ENCODE measurements at places on chromosomes 1 and 21.

DNA sequence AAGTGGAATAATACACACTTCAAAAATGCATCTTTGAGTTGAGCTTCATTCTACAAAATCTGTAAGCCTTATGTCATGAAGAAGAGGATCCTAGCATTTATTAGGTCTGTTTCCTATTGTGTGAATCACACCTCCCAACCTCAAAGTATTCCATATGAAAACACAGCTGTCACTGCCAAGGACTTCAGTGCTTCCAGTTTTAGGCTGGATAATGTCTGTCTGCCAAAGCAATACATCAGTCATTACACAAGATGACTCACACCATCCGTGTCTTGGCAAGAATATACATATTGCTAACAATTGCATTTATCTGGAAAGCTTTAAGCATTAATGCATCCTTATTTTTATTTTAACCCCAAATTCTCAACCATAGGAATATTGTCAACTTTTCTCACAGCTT is 125.7 kb upstream of the TMPRSS15 start:
- no peak for DNase-seq

DNA sequence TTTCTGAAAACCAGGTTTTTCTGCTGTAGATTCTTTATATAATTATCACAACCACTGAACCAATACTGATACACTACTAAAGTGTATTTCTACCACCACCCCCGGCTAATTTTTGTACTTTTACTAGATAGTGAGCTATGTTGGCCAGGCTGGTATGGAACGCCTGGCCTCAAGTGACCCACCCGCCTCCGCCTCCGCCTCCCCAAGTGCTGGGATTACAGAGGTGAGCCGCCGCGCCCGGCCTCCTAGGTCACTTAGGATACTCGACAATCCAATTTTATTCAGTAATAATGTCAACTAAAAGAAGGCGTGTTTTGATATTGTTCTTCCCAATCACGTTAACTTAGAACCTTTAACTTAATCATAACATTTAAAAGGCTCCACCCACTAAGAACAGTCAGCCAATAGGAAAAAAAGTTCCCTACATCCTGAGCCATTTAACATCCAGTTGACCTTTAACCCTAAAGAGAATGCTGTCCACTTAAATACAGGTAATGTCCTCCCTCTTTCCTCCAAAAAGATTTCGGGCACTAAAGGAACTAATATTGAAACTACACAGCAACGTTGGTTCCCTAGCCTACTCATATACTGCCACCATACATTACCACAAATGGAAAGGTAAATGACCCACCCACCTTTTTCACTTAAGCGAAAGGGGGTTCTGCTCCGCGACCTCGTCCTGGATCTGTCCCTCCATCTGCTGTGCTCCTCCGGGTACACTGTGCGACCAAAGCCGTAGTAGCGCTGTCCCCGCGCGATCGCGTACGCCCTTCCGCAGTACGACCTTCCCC is 1.2 kb downstream of the RSRP1 start:
- DNase-seq: no peak

- DNase-seq: no peak
Observed at GRCh38 chr1:58839147-58839795, 55.4 kb upstream of the JUN start.

DNA sequence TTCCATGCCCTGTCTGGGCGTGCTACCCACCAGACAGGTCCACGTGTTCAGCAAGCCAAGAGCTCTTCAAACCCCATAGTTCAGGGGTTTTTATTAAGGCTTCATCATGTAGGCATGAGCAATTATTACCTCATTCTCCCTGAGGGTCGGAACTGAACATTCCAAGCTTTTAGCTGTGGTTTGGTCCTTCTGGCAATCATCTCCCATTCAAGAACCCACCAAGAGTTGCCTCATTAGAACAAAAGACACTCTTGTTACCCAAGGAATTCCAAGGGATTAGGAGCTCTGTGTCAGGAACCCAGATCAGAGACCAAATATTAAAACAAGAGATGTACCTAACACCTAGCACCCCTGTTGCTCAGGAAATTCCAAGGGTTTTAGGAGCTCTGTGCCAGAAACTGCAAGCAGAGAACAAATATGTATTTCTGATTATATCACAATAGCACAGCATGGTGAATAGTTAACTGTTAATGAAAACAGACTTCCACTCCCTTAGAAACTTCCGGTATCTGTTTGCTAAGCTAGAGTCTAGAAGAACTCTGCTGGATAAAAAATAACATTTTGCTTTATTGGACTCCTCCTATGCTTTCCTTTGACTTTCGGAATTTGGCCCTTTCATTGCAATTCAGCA is 201.2 kb upstream of the L1TD1 start:
- DNase-seq: no peak

DNA sequence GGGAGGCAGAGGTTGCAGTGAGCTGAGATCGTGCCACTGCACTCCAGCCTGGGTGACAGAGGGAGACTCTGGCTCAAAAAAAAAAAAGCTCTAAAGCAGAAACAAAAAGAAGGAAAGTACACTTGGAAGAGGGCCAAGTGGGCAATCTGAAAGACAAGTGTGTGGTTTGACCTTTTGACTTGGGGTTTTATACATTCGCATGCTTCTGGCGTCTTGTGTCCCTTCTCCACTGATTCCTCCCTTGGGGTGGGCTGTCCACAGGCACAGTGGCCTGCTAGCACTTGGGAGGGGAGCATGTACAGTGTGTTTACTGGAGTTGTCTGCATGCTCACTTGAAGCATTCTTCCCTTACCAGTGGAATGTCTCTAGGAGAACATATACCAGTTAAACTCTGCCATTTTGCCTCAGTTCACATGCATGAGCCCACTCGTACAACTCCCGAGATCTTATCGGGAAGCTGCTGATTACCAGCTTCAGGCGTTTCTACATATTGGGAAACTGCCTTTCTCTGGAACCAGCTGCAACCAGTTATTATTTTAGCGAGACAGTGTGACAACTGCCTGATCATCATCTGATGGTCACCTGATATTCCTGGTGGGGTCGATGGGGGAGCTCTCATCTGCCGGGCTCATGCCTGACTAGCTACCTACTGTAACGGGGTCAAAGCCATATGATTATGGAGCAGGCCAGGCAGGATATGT is 113.5 kb upstream of the ZNF678 start:
- no peak for DNase-seq

DNA sequence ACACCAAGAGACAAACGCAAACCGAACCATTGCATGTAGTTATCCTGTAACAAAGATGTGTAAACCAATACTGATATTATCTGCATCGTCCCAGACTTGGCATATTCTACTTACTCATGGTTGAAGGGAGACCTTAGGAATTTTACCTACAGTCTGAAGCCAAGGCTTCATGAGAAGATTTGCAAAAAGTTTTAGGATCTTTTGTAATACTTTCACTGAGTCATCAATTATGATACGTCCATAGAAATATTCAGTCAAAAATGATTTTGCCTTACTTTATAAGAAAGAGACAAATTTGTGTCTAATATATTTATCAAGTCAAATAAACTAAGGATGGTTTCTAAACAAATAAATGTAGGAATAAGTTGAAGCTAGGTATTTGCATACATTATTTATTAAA is 1176.1 kb upstream of the ADGRL2 start:
- no peak for DNase-seq

DNA sequence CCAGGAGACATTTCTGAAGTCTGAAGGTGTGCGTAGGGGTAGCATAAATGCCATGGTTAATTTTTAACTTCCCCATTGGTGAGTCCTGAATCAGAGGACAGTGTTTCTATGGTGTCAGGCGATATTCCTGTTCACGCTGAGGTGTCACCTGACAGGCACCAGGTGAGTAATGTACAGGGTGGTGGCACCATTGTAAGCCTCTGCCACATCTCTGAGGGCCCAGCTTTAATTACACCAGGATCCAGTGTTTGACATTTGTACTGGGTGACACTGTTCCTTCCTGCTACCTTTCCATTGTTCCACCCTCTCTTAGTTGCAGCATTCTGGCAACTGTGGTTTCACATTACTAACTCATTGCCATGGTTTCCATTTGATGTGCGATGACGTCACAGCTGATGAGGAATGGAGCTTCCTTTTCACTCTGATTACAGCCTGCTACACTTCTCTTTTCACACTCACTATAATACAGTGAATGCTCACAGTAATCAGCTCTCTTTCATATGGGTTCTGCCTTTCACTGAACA is 40.6 kb upstream of the MARK1 start:
- DNase-seq: no peak

GRCh38 chr1:208302699-208303238 is 58.6 kb upstream of the PLXNA2 start:
- DNase-seq: no peak

- no peak for DNase-seq
Observed at GRCh38 chr1:212359794-212360479, 54.7 kb downstream of the PACC1 start.

DNA sequence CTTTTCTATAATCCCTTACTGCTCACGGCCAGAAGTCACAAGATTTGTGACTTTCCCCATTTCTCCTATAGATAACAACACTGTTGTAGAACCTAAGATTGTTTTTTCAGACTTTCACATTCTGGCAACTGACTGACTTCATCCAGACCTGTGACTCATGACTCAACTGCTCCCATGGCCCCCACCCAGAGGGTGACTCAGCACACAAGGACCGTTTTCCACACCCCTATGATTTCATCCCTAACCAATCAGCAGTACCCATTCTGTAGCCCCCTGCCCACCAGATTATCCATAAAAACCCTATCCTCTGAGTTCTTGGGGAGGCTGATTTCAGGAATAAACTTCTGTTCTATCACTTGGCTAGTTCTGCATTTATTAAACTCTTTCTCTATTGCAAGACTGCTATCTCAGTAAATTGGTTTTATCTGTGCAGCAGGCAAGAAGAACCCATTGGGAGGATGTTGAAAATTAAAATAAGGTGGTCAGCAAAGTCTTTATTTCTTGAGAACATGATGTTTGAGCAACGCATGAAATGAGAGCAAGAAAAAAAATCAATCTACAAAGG is 79.7 kb downstream of the NGF start:
- no peak for DNase-seq

GRCh38 chr1:231750818-231751362 is 124.3 kb downstream of the DISC1 start:
- no peak for DNase-seq

DNA sequence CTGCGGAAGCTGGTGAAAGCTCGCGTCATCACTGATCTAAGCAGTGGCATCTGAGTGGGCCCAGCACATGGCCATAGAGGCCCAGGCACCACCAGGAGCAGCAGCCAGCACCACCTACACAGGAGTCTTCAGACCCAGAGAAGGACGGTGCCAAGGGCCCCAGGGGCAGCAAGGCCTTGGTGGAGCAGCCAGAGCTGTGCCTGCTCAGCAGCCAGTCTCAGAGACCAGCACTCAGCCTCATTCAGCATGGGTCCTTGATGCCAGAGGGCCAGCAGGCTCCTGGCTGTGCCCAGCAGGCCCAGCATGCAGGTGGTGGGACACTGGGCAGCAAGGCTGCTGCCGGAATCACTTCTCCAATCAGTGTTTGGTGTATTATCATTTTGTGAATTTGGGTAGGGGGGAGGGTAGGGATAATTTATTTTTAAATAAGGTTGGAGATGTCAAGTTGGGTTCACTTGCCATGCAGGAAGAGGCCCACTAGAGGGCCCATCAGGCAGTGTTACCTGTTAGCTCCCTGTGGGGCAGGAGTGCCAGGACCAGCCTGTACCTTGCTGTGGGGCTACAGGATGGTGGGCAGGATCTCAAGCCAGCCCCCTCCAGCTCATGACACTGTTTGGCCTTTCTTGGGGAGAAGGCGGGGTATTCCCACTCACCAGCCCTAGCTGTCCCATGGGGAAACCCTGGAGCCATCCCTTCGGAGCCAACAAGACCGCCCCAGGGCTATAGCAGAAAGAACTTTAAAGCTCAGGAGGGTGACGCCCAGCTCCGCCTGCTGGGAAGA is 3.2 kb upstream of the ARTN start:
- DNase-seq: no peak

- DNase-seq: no peak
Observed at GRCh38 chr1:40059960-40060750, 19.6 kb downstream of the CAP1 start.

GRCh38 chr1:7250176-7250575 is 464.9 kb downstream of the CAMTA1 start:
- no peak for DNase-seq

GRCh38 chr1:241525026-241525425 is 5.5 kb upstream of the FH start:
- no peak for DNase-seq

- DNase-seq: no peak
Observed at GRCh38 chr1:8443558-8444194, 125.8 kb downstream of the SLC45A1 start.

- DNase-seq: no peak
Observed at GRCh38 chr1:13723810-13724209, 23.8 kb downstream of the PRDM2 start.

- DNase-seq: no peak
Observed at GRCh38 chr1:245648749-245649522, 494.2 kb downstream of the KIF26B start.

GRCh38 chr1:58249737-58250586 is 296.6 kb downstream of the OMA1 start:
- DNase-seq: no peak

DNA sequence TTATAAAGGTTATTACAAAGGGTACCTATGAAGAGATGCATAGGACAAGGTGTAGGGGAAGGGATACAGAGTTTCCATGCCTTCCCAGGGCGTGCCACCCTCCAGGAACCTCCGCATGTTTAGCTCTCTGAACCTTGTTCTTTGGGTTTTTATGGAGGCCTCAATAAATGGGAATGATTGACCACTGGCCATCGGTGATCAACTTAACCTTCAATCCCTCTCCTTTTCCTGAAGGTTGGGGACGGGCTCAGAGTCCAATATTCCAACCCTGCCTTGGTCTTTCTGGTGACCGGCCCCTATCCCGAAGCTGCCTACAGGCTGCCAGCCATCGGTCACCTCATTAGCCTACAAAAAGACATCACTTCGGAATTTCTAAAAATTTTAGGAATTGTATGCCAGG is 11.7 kb downstream of the CD244 start:
- DNase-seq: no peak

DNA sequence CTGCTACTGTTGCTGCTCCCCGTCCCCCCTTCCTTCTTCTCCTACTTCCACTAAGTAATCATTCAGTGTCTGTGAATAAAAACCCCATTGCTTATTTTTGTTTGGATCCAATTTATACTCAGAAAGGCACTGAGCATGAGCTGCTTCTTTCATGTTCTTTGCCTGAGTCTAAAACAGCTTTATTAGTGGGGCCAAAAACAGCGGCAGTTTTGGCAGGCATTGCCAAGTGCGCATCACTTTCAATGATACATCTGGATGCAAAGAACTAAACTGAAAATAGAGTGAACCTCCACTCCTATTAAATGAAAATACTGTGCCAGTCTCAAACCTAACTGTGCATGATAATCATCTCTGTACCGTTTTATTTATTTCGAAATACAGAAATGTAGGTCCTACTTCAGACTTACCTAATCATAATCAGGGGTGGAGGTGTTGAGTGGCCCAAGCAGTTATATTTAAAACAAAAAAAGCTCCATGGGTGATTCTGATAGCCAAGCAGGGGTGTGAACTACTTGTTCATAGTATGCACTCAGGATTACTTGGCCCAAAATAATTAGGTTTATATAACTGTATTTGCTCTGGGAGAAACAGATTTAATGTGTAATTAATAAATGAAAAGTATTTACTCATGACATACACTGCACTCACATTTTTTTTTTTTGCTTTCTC is 48.4 kb downstream of the NEK7 start:
- DNase-seq: no peak

All from naive B cell (primary cell).